ENCODE measurements at places on chromosomes 6 and 20.

GRCh38 chr6:155106456-155107115, 111.5 kb downstream of the TIAM2 start:
- DNase-seq: no peak

DNA sequence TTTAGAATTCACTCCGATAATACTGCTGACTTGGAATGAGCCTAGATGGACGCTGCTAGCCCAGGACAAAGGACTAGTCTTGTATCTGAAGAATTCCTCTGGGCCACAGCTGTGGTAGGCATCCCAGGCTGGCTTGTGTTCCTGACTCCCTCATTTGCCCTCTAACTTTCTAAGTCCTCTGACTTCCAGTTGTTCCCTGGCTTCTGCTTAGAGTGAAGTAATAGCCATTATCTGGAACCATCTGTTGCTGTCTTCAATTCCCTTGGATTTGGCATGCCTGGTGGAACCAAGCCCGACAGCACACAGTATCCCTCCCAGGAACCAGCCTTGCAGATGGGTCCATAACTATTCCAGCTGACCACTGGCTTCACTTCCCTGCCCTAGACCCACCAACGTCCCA, 376.0 kb downstream of the SYNE1 start:
- no peak for DNase-seq

DNA sequence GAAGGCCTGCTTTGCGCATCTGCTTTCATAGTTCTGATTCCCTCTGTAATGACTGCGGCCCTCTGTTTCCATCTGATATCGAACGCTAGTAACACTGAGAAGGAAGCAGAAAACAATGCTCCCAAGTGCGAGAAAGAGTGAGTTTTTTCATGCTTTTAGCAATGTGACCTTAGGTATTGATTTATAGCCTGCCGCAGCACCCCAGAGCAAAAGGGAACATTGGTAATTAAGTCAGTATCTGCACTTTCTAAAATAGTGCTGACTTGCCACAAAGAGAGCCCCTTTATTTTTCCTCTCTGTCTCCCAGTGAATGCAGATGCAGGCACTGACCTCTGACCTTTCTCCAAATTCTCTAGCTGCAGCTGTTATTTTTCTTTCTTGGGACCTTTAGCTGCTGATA, 129.8 kb downstream of the HDGFL1 start:
- no peak for DNase-seq

GRCh38 chr6:72401865-72402264, 220.0 kb upstream of the KCNQ5 start:
- no peak for DNase-seq

- peak; percentile 75 for DNase-seq
Measured at GRCh38 chr6:161242779-161243693, 30.8 kb downstream of the AGPAT4 start.
